Lower leg skin (tissue), 4 donors: ENCODE measurements at places on chromosomes 4 and X.

DNA sequence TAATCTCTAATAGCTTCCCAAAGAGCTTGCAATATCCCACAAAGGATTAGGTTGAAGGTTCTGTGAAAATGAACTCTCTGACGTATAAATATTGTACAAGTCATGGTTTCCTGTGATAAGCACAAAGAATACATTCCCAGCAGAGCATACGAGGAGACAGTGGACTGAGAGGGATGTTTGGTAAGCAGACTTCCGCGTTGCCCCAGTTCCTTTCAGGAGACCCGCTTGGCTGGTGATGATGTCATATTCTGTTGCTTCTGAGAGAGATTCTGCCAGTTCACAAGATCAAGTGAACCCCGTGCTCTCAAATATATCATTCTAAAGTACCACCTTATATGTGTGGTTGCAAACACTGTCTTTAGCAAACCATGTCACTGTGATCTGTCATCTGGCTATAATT is 323.9 kb upstream of the CASK start:
- DNase-seq = no peak

GRCh38 chr4:995311-996026 is 2.3 kb upstream of the SLC26A1 start:
- DNase-seq = no peak

DNA sequence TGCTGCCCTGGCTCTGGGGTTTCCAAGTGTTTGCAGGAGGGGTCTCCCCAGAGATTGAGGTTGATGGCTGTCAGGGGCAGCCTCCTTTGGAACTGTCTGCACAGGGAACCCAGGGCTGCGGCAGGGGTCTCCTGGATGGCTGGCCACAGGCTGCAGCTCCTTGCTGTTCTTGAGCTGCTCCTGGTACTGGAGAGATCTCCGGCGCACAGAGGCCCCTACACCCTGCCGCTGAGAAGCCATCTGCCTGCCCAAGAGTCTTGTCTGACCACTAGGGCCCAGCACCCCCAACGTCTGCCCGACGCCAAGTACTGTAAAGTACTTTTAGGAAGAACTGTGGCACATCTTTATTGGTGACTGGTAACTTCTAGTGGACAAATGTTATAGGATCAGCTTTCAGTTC is 13.5 kb downstream of the STIM2 start:
- DNase-seq = no peak

DNA sequence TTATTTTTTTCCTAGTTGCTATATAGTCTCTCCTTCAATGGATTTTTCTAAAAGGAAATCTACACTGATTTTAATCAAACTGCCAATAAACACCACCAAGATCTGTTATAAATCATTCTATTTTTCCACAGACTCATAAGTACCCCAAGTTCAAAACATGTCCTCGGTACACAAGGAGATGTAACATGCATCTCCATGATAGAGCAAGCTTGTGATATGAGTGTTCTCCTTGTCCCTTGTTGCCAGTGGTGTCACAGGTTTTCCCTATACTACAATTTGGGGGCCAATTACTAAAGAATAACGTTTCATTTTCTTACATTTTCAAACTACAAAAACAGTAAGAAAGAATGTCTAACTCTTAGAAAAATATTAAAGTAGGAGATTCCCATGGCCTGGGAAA is 491 bp downstream of the ARHGEF6 start:
- DNase-seq = no peak

DNA sequence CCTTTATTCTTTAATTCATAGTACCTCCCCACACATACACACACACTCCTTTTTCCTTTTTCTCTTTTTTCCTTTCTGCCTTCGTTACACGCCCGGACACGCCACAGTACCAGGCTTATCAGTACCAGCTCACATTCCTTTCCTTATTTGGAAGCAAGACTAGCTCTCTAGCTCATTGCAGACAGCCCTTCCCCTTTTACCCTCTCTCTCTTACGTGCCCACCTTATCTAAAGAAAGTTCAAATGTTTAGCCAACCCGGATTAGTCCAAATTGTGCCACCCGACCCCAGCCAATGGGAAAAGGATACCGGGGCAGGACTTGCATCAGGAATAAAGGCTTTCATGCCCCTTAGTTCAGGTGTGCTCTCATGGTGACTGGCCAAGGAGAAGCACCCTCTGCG is 194.7 kb upstream of the VCX3A start:
- DNase-seq = no peak
